ENCODE measurements at places on chromosomes 7 and 10.

GRCh38 chr10:3402187-3402751 lies 229.7 kb upstream of the PITRM1 start:
- no peak for DNase-seq

DNA sequence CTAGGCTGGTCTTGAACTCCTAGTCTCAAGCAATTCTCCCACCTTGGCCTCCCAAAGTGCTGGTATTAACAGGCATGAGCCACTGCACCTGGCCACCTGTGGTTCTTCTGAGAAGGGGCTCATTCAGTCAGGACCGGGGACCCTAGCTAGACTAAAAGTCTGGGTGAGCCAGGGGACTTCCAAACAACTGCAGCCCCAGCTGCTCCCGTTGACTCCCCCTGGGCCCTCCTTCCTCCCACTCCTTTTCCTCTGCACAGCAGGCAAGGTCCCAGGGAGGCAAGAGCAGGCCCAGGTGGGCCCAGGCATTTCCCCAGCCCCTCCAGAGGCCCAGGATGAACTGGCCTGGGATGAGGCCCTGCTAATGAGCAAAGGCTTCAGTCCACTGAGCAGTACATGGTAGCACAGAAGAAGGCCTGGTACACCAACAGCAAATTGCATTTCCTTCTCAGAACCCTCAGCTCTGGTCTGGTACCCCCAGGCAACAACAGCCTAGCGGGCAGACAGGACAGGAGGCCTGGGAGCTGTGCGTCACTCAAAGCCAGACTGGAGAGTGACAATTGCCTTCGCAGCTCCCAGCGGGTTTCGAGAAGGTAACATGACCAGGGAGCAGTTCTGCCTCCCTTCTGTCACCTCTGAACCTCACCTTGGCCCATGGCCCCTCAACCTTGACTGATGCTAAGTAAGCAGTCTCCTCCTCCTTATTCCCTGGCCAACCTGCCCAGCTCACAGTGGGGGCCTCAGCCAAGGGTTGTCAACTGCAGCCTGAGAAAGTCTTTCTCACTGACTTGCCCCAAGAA lies 30.7 kb upstream of the HSPA12A start:
- no peak for DNase-seq

- no peak for DNase-seq
These were observed 646.3 kb upstream of the DPP6 start for GRCh38 chr7:153405704-153406485.

DNA sequence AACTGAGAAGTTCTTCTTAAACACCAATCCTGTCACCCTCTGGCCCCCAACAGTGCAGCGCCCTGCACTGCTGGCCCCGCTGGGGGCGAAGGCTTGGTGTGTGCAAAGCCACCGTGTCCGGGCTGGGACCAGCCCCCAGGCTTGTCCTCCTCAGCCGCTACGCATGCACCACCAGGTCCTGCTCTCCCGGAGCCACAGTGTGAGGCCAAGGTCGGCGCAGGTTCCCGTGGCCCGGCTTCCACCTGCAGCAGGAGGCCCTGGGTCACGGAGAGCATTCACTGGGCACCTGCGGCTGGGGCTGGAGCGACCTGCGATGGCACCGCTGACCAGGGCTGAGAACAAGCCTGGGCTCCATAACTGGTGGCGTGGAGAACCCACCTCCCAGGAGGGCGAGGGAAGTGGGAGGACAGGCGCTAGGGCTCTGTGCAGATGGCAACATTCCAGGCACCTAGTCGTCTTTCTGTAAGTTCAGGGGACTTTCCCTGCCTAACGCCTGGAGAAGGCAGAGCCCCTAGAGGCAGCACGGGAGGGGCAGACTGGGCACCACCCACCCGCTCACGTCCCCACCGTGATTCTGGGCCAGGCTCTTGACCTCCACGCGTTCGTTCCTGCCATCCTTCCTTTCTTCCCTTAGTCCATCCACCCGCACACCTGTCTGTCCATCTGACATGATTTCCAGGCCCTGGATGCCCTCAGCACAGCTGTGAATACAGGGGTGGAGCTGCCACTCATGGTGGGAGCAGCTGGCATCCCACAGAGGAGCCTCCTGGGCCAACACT lies 271.6 kb downstream of the ELFN1 start:
- DNase-seq = no peak

DNA sequence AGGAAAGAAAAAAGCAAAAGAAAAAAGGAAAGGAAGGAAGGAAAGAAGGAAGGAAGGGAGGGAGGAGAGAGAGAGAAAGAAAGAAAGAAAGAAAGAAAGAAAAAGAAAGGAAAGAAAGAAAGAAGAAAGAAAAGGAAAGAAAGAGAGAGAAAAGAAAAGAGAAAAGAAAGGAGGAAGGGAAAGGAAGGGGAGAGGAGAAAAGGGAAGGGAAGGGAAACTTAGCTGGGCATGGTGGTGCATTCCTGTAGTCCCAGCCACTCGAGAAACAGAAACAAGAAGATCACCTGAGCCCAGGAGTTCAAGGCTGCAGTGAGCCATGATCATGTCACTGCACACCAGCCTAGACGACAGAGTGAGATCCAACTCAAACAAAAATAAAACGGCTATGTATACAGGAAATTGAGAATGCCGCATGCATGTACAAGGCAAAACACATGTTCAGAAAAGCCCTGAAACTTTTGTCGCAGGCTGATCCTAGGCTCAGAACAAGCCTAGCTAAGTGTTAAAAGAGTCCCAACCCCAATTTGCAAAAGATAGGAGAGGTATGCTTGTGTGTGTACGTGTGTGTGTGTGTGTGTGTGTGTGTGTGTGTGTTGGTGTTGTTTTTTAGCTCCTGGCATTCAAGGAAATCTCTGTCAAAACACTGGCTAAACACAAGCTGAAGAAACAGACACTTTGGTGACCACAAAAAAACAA lies 6.6 kb upstream of the NPC1L1 start:
- DNase-seq = no peak

GRCh38 chr7:102991540-102992214 lies 78.9 kb downstream of the LRRC17 start:
- DNase-seq = no peak

DNA sequence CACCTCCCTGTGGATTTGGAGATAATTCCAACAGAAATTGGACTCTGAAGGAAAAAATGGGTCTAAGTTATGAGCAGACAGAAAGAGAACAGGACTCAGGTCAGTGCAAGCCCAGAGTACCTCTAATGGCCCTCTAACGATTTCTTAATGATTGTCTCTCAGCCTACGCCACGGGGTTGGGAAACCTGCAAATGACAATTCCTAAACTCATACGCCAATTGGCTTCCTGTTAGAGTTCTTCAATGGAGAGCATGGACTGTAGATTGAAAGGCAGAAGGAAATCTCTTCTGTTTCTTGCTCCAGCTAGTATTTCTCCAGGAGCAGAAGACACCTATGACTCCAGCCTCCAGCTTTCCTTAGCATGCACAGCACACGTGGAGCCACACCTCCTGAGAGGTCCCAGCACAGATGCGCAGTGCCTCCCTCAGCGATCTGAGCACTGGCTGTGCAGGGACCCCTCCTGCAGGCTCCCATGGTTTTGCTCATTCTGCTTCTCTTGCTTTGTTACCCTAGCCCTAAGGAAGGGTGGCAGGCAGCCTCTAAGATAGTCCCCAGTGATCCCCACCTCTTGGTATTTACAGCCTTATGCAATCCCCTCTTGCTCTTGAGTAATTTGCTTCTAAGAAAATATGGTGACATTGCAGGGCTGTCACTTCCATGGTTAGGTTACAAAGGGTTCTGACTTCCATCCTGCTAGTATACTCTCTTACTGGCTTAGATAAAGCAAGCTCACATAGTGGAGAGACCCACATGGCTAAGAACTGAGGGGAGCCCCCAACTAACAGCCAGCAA lies 30.1 kb downstream of the DENND11 start:
- no peak for DNase-seq

DNA sequence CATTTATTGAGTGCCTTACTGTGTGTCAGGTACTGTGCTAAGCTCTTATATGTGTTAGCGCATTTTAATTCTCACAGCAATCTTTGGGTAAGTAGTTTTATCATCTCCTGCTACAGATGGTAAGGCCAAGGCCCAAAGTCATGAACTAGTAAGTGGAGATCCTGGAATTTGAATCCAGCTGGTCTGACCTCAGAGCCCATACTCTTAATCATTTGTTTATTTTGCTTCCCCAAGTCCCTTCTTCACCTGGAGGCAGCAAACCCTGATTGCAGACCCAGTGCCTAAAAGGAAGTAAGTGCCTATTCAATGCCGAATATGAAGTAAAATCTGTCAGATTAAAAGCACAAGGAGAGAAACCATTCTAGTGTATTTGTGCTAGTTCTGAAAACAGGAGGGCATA lies 182.9 kb upstream of the TCF7L2 start:
- no peak for DNase-seq

- no peak for DNase-seq
These were observed 70.8 kb downstream of the OAT start for GRCh38 chr10:124347956-124348355.

DNA sequence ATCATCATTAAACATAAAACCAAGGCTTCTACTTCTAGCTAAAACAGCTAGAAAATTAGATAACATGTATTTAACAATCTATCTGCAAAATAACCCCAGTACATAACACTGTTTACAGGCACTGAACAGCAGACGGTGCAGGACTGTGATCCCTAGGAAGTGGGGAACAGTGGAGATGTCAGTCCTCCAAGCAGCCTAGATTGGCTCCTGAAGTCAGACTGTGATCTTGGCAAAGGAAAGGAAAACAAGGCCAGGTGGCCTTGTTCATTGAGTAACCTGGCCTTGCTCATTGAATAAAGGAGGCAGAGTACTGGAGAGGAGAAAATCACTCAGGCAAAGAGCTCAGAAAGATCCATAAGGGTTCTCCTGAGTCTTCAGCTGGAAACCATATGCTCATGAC lies 77.7 kb upstream of the DIP2C start:
- DNase-seq = no peak

DNA sequence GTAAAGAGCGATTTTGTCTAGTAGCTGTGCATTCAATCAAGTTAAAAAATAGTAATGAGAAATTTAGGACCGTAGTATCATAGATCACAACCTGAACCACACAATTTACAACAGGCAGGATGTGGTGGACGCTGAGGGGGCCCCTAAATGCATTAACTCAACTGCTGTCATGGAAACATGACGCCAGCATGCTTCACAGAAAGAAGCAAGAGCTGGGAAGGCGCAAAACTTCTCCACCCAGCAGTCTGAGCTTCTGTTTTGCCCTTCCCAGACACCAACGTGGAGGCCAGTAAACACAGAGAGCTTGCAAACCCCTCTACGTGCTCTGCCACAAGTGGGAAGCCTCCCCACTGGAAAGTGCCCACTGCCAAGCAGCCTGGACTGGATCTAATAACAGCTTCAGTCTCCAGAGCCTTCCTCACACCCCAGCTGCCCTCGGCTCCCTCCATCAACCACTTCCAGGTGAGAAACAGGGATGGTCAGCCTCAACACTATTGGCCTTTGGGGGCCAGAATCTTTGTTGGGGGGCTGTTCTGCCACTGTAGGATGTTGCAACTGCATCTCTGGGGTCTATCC lies 151.8 kb downstream of the SFMBT2 start:
- peak; percentile 11 for DNase-seq

- no peak for DNase-seq
These were observed 77.5 kb upstream of the CACUL1 start for GRCh38 chr10:118832241-118832651.

- no peak for DNase-seq
These were observed 154.4 kb upstream of the AKR1E2 start for GRCh38 chr10:4671451-4672145.

- no peak for DNase-seq
These were observed 481.5 kb upstream of the FOXK1 start for GRCh38 chr7:4200546-4201094.

DNA sequence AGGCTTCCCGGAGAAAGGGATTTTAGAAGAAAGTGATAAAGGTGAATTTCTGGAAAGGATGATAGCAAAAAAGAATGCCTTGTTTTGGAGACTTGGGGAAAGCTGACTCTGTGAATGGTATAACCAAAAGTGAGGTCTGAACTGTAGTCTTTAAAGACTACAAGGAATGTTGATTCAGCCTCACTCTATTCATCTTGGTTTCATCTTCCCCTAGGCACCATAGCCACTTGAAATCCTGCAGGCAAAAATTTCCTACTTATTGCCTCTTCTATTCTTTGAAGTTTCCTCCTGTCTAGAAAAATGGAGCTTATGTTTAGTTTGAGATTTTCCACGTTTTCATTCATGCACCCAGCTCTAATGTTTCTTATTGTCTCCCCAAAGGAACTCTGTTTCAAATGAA lies 518.0 kb downstream of the AUTS2 start:
- no peak for DNase-seq

DNA sequence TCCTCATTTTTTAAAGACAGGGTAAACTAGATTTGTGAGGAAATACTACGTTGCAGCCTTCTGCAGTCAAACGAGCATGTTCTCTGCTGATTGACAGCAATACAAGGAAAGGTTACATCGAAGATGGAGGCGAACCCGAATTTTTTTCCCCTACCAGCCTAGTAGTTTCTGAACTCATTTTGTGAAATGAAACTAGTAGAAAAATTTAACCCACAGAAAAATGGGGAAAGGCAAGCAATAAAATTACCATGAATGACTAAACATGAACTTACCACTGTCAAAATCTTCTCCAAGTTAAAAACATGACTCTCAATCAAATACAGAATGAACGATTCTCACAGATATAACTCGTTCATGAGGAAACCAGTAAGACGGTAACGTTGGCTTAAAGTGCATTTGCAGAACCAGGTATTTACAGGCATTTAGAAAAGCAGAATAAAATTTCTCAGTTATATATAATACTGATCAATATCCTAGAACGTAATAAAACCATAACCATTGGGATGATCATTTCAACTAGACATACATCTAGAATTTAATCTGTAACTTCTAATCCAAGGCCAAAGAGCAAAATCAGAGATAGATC lies 73.9 kb downstream of the CELF2 start:
- DNase-seq = no peak

DNA sequence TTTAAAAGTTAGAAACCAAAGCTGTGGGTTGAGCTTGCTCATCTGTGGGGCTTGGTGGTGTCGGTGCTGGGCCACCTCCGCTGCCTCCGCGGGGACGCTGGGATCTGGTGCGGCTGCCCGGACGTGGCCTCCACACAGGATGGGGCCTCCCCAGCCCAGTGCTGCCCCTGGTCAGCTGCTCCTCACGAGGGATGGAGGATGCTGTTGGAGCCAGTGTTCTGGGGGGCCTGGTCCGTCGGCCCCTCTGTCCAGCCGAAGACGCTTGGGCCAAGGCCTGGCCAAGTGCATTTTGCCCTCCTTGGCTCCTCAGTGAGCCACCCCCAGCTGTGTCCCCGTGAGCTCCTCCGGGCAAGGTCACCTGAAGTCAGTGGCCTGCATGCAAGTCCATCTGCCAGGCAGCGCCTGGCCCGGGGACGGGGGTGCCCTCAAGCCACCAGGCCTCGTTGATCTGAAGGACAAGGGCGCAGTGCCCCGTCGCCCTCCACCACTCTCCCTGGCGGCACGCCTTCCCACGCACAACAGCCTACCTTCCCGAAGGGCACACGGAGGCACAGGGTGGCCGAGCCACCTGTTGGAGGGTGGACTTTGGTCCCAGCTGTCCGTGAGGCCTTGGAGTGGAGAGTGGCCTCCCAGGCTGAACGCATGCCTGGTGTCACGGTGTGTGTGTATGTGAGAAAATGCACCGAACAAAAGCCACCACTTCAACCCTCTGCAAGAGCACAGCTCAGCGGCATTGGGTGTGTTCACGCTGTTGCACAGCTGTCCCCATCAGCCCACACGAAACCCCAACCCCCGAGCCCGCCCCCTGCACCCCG lies 27.3 kb downstream of the KNDC1 start:
- no peak for DNase-seq
